NCI-H187 (cell line): ENCODE measurements at places on chromosomes 3 and 15.

GRCh38 chr3:189710620-189711402, 79.6 kb downstream of the TP63 start:
- DNase-seq, result no peak

DNA sequence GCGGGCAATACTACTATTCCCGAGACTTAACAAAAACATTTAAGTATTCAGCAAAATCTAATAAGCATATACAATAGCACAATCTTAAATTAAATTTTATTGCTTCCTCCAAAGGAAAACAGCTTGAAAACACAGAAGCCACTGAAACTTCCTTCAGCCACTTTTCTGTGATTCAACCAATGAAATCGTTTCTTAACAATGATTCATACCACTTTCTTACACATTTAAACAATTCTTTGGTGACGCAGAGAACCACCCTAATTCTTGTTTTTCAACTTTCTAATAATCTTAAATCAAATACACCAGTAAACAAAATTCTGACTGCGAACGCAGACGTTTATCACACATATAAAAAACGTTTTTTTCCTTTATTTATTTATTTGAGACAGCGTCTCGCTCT, 4.1 kb downstream of the TJP1 start:
- DNase-seq, result no peak

DNA sequence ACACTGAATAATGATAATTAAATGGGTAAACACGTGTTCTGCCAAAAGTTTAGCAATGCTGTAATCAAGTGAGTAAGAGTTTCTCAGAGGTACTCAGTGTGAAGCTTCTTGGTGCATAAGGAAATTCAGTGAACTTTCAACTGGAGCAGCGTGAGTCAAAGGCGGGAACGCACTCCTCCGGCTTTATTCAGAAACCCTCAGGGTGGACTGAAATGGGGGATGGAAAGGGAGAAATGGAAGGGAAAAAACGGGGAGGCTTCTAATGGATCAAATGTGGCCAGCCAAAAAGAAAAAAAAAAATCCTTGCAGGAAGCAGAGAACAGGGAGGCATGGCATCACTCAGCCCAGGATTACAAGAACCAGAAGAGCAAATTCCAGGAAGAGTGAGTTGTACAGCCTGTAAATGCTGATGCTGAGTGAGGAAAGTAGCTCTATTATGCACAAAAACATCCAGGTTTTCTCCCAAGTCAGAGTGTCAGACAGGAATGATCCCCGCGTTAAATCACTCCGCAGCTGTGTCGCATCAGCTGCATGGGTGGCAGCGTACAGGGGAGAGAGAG, 85.3 kb downstream of the ASB7 start:
- DNase-seq, result no peak

DNA sequence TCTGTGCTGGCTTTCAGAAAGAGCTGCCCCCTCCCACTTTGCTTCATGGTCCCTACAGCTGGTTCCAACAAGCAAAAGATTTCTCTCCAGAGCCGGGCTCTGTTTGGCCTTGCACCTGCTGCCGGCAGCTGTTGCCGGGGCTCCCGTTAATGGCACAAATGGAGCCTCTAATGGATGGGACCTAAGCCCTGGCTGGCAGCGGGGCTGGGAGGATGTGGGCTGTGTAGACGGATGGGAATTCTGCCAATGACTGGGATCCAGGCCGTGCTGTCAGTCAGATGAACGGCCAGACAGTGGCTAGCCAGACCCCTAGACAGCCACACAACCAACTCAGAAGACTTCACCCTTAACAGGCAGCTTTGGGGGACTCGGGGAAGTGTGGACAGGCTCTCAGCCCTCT, 88.0 kb downstream of the RPLP1 start:
- DNase-seq, result peak; percentile 38

GRCh38 chr3:56059731-56060130, 408.5 kb downstream of the ERC2 start:
- no peak for DNase-seq

DNA sequence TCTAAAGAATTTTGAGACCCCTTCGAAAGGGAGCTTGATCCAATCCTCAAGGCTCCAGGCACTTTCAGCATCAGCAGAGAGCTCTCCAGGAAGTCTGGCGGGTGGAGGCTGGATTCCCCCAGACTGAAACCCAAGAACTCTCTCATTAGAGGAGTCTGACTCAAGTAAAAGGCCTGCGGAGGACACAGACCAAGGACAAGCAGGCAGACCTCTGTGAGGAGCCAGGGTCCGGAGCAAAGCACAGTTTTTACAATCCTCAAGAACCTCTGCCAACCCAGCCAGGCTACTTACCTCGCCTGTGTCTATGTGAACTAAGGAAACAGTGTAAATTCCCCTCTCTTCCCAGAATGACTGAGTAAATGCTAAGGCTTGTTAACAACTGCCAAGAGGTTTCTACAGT, 86.2 kb downstream of the FBN1 start:
- DNase-seq, result no peak

GRCh38 chr3:48747015-48747615, 30.1 kb upstream of the IP6K2 start:
- no peak for DNase-seq

- no peak for DNase-seq
Observed at GRCh38 chr3:47747558-47747957, 34.1 kb downstream of the SMARCC1 start.

GRCh38 chr3:120528163-120528562, 68.0 kb upstream of the NDUFB4 start:
- DNase-seq, result no peak

GRCh38 chr15:36814708-36815107, 235.3 kb downstream of the CDIN1 start:
- DNase-seq, result no peak

DNA sequence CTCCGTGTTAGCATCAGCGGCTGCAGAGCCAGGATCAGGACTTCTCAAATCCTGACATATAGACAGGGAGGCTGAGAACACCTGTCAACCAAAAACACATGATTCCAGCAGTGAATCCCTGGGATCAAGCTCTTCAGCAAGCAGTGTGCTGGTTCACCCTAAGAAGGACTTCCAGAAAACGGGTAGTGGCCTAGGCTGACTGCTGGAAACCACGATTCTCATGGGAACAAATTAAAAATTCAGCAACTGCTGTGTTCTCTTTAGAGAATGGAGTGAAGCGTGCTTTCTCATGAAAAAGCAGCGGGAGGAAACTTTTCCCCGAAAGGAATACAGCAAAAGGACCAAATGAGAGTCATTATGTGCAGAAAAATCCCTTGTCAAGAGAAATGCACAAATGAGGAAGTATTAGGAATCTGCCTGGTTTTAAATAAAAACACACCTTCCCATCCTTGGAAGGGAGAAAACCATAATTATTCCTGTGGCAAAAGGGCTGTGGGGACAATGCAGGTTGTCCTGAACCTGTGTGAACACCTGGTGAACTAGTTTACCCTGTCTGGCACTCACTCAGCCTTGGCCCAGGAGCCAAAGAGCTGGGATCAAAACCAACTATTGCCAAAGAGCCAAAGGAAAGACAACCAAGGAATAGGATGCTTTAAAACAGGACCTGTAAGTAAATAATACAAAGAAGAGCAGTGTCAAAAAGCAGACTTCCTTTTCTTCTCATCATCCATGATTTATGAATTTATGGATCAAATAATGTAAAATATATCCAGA, 13.4 kb downstream of the IL12A start:
- no peak for DNase-seq

GRCh38 chr3:62774221-62774620, 101.0 kb downstream of the CADPS start:
- no peak for DNase-seq

DNA sequence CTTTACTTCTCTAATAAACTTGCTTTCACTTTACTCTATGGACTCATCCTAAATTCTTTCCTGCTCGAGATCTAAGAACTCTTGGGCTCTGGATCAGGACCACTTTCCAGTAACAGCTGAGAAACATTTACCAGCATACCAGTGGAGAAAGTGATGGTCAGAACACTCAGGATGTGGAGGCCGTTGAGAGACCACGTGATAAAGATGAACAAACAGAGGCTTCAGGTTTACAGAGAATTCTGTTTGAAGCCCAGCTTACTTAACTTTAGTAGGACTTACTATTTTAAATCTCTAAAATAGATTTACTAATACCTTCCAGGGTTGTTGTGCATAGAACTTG, 57.0 kb downstream of the FRMD4B start:
- no peak for DNase-seq

- no peak for DNase-seq
Observed at GRCh38 chr15:100928632-100929280, 9.6 kb downstream of the LRRK1 start.

DNA sequence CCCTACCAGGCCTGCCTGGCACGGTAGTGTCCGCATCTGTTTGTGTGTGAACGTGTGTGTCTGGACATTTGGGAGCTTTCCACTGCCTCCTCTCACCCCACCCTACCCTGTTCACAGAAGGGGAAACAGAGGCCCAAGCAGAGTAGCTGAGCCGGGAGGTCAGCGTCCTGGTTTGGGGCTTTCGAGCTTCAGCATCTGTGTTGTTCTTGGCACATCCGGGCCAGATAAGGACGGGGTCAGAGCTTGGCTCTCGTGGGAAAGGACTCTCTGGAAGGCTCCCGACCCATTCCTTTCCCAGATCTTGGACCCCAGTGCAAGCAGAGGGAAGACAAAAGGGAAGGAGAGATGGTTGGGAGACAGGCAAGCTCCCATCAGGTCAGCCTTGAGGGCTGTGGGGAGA, 6.3 kb upstream of the PTH1R start:
- no peak for DNase-seq

DNA sequence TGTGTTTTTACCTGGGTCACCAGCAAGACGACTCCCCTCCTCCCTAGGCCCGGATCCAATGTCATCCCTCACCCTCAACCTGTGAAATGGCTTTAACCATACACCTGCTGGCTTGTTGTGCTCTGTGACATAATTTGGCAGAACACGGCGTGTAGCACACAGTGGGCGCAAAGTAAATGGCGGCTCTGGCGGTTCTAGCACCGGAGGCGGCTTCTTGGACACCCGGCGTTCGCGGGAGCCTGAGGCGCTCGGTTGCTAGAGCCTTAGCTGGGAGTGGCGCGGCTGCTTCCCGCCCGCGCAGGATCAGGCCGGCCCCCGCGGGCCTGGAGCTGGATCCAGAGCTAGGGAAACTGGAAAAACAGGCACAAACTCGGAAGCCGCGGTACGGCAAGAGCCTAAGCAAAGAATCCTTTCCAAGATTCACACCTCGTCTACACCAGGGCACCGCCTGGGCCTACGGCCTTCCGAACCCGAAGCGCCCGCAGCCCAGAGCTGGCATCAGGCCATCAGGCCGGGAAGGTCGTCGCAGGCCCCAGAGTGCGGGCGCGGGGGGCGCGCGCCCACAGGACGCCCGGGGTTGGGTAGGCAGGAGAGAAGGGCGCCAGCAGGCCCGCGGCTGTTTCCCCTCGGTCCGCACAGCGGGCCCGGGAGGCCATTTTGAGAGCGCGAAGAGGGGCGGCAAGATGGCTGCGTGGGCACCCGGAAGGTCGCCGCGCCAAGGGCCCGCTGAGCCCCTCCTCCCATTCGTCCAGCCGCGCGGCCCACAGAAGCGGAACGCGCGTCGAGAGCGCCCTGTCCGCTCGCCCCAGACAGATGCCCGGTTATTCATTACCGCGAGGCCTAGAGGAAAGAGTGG, 43.9 kb upstream of the POLG start:
- DNase-seq, result no peak

DNA sequence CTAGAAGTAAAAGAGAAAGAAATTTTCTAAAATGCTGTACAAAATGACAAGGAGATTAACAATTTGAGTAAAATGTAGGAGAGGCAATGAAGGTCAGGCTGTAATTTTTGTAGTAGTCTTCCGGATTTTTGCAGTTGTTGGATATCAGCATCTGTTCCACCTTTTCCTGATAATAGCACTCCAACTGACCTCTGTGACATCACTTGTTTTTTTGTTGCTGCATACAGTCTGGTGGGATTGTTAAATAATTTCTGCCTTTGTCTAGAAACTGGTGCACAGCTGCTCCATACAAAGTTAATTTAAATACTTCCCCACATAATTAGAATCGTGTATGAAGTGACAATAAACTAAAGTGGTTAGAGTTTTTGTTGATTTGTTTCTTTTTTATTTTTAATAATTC, 731.4 kb downstream of the PLOD2 start:
- DNase-seq, result no peak

DNA sequence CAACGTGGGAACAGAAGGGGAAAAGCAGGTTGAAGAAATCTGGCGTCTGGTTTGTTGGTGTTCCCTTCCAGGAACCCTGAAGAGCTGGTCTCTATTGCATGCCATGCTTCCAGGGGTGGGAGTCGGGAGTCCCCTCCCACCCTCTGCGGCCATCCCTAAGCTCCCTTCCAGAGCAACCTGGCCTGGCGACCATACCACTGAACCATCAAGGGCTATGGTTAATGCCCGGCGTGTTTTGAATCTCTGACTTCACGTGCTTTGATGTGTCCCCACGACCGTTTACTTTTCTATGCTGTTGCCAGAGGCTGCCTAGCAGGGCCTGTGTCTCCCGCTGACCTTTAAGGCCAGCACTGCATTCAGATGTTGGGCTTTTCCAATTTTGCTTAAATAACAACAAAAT, 696 bp upstream of the SNRK start:
- DNase-seq, result no peak

DNA sequence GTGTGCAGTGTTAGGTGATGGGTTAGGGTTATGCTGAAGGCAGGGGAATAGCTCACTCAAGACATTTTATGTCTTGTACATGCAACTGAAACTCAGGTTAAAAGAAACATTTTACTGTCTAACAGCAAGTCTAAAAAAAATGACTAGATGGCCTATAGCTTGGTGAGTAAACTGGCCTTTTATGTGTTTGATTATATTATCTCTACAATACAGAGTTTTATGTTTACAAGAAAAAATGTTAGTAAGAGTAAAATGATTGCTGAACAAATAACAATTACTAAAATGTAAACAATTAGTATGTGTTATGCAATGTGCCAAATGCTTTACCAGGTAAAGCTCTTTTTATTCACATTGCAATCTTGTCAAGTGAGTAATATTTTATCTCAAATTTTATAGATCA, 1039.6 kb downstream of the ROBO2 start:
- DNase-seq, result no peak

DNA sequence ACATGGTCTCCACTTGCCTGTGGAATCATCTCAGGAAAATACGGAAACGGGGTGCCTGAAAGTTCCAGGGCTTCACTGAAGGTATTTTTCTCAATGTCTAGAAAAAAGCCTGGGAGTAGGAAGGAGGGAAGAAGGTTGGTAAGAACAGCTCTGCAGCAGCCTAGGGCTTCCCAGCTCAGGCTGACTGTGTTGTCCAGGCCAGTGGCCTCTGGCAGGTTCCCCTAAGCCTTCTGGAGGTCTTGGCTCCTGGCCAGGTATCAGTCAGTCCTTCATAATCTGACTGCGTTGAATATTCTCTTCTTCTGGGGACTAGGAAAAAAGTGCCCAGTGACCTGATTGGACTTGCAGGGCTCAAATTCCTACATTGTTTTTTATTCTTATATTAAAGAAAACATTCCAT, 38.6 kb downstream of the SSR3 start:
- DNase-seq, result no peak

DNA sequence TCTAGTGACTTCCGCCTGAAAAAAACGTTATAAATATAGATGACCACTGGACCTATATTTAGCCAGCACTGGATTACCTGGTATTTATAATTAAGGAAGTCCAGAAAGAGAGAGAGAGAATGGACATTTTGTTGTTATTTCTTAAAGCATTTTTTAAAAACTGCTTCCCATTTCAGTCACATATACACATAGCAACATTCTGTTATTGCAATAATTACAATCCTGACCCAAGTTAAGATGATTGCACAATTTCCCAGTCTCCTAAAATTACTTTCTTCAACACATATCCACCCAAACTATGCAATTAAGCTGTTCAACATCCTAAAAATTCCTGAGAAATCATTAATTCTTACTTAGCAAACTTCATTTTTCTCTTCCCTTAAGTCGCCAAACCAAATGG, 37.7 kb downstream of the PCSK6 start:
- DNase-seq, result no peak
